Activated T-helper 9 cell treated with anti-CD3 and anti-CD28 coated beads, Interleukin-2, amount 50 U/mL, for 16 hours (primary cell): ENCODE measurements at places on chromosomes 12 and 14.

DNA sequence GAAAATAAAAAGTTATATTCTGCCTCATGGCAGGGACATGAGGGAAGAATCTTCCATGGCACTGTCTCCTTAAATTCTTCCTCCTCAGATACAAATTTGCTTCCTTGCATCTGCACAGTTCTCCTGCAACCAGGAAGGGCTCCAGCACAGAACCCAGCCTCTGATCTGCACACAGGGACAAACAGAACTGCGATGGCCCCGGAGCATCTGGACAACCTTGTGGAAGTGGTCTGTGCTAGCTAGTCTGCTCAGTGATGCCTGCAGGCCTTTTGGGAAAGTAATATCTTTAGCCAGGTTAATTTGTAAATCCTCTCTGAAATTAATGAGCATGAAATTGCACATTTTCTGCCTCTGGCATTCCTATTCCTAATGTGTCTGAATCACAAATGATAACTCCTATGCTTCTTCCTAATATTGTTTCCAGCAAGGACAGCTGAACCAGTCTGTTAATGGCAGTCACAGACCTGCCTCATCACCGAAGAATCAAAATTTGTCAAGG, 74.8 kb downstream of the GRIP1 start:
- DNase-seq, result no peak

GRCh38 chr14:101227611-101228594, 324.4 kb upstream of the RTL1 start:
- DNase-seq, result no peak

DNA sequence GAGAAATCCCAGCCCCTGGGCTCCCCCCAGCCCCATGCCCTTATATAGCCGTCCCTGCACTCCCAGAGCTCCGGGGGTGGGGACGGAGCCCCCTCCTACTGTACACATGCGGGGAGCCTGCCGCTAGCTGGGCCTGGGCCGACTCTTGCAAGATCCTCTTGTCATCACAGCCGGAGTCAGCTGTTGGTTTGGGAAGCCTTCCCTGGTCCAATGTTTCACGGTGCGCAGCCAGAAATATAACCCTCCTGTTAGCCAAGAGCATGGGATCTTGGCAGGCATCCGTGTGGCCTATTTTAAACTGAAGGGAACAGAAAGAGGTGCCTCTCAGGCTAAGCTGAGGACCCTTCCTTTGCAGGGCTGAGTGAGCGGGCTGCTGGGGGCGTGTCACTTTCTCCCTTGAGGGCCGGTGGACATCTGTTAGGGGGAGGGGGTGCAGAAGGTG, 175.3 kb downstream of the TSPAN9 start:
- DNase-seq, result no peak

DNA sequence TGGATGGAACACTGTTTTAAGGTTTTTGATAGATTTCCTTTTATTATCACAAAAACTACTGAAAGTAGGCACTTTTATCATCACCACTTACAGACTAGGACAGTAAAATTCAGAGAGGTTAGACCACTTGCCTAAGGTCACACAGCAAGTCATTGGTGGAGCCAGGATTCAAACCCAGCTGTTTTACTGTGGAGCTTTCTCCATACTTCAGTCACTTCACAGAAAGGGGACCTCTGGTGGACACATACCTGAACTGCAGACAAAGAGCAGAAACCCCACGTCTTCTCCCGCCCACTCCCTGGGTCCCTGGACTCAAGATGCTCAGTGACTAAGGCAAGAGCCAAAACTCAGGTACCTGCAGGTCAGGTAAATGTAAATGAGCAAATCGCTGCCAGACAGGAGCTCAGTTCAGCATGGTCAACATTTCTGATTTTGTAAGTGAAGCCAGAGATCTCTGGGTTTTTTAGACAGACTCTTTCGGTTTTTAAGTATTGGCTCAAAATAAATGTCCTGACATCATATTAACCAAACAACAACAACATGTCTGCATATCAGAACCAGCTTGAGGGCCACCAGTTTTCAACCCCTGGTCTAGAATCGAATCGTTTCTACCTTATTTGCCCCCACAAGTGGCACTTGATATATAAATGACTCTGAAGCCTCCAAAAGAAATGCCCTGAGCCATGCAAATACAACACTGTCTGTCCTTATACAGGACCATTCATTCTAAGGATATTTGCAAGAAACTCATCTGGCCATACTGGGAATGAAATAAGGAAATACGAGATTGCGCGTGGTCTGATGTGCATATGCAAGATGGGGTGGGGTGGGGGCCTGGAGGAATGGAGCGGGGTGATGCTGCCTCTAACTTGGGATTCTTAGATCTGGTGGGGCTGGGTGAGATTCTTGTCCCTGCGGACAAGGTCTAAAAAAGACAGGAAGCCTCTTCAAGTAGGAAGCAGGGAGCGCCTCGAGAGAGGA, 110.9 kb downstream of the KSR2 start:
- peak; percentile 23 for DNase-seq

- DNase-seq, result no peak
These were observed 327.7 kb downstream of the RAD51B start for GRCh38 chr14:68147303-68147702.

GRCh38 chr12:68317047-68317667, 15.0 kb downstream of the MDM1 start:
- peak; percentile 2 for DNase-seq

DNA sequence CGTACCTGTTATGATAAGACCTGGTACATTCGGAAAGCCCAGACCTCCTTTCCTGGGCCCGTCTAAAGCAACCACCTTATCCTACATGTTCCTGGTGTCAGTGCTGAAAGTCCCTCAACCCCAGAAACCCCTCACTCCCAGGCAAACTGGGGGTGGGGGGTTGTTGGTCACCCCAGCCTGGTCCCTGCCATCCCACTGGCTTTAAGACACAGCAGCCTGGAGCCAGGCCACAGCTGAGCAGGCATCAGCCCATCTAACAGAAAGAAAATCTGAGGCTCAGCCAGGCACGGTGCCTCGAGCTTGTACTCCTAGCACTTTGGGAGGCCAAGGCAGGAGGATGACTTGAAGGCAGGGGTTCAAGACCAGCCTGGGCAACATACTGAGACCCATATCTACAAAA, 4.5 kb downstream of the SELPLG start:
- no peak for DNase-seq
